GOT3 (cell line): ENCODE measurements at places on chromosomes 11 and 22.

GRCh38 chr22:18091478-18091877, 13.7 kb downstream of the PEX26 start:
- DNase-seq = no peak

GRCh38 chr22:40853961-40854360, 2.5 kb downstream of the ST13 start:
- DNase-seq = no peak

DNA sequence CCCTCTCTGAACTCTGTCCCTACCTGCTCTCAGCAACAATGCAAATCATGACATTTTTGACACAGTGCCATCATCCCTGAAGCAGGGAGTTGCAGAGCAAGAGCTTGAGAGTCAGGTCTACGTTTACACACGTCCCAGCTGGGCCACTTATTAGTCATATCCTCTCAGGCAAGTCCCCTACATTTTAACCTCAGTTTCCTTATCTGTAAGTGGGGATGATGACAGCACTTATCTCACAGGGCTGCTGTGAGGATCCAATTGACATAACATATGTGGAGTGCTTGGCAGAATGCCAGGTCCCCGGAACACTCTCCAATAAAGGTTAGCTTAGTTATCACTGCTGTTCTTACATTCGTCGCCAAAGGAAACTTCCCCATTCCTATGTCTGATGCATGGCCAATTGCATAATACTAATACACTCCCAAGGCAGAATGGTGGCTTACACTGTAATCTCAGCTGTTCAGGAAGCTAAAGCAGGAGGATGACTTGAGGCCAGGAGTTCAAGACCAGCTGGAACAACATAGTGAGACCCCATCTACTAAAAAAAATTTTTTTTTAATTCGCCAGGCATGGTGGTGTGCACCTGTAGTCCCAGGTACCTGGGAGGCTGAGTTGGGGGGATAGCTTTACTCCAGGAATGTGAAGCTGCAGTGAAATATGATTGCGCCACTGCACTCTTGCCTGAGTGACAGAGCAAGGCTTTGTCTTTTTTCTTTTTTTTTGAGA, 16.6 kb downstream of the ASCC2 start:
- no peak for DNase-seq

GRCh38 chr11:30358536-30358935, 35.6 kb downstream of the ARL14EP start:
- no peak for DNase-seq

GRCh38 chr11:125082611-125083311, 19.7 kb downstream of the SLC37A2 start:
- no peak for DNase-seq

DNA sequence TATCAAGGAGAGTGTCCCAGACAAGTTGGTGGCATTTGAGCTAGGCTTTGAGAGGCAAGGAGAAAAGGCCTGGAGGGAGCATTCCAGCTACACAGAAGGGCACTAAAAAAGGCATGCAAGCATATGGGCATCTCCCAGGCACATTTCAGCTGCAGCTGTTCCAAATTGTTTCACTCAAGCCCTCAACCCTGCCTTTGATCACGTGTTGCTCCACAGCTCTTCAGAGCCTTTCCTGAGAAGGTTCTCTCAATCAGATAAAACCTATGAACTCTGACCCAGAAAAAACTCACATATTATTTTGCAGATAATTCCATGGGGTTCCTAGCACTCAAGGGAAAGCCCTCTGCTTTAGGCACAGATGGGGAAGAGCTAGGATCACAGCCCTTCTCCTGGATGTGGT, 24.4 kb upstream of the HSPA8 start:
- DNase-seq = no peak

GRCh38 chr22:32733923-32734514, 67.5 kb upstream of the TIMP3 start:
- no peak for DNase-seq

- no peak for DNase-seq
Observed at GRCh38 chr11:14275076-14275475, 83.9 kb downstream of the RRAS2 start.

DNA sequence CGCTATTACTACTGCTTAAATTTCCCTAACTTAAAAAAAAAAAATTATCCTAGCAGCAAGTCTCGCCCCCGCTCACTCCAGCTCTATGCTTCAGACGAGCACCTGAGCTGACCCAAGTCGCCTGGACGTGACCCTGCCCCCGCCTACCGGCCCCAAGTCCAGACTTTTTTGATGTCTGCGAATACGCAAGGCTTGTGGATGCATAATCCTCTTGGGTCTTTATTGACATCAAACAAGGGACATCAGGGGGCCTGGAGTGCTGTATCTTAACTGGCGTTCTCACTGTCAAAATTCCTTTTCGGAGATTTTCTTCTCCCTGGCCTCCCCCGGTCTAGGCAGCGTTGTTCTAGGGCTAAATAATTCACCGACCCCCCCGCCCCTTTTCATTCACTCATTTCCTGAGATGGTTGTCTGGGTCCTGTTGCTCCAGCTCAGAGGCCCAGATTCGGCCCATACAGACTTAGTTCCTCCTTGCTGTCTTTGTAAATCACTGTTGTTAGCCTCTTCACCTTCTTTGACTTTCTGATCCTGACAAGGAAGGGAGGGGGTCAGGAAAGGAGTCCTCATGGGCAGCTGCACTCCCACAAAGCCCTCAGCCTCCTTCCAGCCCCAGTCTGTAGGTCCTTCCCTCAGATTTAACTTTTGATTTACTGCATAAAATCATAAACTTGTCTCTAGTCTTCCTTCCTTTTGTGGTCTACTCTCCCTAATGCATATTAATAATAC, 601 bp upstream of the LRP4 start:
- no peak for DNase-seq

GRCh38 chr22:44183287-44183588, 2.5 kb downstream of the PARVG start:
- no peak for DNase-seq

DNA sequence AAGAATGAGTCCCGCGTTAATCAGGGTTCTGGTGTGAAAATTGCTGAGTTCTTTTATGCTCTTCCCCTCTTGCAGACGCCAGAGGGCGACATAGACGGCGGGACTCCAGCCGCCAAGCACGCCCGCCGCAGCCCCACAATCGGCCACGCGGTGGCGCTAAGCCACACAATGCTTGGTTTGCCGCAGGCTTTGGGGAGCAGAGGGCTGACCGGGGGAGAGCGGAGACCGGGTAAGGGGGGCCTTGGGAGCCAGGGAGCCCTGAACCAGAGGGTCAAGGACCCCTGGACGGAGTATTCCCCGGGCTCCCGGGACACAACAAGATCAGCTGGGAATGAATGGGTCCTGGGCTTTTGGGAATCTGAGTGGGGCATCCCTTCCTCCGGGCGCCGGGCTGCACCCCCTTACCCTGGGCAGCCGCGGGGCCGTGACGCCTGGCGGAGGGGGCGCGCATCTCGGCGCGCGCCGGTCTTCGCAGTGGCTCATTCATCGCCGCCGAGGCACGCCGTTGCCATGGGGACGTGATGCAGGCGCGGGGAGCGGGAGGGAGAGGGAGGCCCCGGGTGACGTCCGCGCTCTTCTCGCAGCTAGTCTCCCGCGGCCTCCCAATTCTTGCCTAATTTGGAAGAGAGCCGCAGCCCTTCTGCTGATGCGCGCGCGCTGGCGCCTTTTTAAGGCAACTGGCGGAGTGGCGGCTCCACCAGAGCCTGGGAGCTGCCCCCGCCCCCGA, 12.2 kb upstream of the NPAS4 start:
- peak; percentile 58 for DNase-seq

DNA sequence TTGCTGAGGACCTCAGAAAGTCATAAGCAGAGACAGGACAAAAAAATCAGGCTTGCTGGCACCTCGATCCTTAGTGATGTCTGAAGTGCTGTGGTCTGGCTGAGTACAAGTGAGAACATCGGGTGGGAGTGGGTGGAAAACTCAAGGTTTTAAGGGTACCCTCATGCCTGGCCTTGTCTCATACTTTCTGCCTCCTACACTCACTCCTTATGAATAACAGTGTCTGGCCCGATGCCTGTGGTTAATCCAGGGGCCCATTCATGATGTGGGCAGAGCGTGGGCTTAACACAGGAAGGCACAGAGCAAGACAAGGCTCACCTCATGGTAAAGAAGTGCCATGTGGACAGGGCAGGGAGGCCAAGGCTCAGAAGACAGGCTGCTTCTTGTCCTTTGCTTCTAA, 11.0 kb upstream of the UCP3 start:
- no peak for DNase-seq

GRCh38 chr11:109208121-109208520, 213.9 kb upstream of the C11orf87 start:
- no peak for DNase-seq

GRCh38 chr11:92558323-92558722, 333.7 kb downstream of the FAT3 start:
- DNase-seq = no peak

DNA sequence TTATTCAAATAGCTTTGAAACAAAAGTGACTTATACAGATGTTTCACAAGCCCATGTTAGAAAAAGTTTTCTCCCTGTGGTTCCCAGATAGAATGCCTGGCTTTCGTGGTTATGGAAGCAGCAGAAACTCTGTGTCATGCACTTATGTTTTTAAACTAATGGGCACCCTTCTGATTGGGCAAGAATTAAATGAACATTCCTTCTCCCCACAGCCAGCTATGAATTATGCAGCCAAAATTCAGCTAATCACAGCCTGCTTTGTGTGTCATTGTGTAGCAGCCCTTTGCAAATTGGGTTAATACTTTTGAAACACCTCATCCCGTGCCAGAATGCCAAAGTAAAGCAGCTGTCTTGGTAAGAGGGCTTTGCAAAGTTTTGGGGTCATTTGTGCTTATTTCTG, 46.9 kb downstream of the PANX1 start:
- no peak for DNase-seq

- no peak for DNase-seq
Observed at GRCh38 chr11:32105871-32106560, 15.1 kb downstream of the RCN1 start.

DNA sequence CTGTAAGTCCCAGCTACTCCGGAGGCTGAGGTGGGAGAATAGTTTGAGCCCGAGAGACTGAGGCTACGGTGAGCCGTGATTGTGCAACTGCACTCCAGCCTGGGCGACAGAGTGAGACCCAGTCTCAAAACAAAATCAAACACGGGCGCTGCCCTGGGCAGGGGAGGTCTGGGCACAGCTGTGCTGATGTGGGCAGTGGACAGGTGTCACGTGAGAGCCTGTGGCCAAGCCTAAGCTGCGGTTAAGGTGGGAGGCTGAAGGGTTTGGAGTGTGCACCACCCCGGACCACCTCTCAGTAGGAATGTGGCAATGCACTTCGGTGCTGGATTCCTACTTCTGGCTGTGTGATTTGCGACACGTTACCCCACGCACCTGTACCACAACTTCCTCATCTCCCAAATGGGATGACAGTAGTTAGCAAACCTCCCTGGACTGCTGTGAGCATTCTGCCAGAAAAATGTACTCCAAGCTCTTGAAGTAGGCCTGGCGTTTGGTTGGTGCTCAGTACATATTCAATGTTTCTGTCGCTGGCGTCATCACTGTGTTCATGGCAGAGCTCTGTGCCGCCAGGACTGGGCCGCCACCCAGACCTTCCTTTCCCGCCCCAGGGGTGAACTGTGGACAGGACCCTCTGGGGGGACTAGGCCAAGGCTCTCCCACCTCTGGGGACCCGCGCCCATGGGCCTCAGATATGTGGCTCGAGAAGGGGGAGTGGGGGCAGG, 807 bp upstream of the ZNF74 start:
- DNase-seq = no peak

DNA sequence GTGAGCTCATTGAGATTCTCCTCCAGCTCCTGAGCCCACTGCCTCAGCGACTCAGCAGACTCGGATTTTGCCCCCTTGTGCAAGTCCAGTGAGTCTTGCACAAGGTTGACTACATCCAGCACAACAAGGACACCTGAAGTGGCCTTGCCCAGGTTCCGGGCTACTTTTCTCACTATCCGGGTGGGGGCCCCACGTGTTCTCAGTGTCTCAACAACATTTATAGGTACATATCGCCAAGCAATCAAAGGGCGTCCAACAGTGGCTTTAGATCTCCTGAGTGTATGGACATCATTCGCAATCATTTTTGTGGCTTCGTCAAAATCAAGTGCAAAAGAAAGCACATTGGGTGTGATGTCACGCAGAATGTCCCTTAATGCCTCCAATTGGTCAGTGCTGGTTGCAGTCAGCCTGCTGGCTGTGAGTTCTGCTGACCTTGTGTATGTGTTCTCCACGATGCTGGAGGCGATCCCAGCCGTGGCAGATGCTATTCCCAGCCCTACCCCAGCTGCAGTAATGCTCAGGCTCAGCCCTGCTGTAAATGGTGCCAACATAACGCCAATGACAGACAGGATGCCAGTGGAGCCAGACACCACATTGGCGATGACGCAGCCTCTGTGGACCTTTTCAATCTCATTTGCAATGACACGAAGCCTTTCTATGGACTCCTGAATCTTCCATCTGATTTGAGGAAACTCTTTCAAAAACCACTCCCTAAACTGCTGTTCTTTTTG, 10.3 kb downstream of the APOL4 start:
- DNase-seq = no peak

- DNase-seq = no peak
Observed at GRCh38 chr11:44006917-44007361, 40.8 kb upstream of the ACCSL start.

- no peak for DNase-seq
Observed at GRCh38 chr22:44316393-44317122, 3.8 kb upstream of the SHISAL1 start.

GRCh38 chr11:120131941-120132644, 5.8 kb downstream of the TRIM29 start:
- DNase-seq = no peak

GRCh38 chr22:22955866-22956535, 68.4 kb downstream of the IGLL5 start:
- no peak for DNase-seq

DNA sequence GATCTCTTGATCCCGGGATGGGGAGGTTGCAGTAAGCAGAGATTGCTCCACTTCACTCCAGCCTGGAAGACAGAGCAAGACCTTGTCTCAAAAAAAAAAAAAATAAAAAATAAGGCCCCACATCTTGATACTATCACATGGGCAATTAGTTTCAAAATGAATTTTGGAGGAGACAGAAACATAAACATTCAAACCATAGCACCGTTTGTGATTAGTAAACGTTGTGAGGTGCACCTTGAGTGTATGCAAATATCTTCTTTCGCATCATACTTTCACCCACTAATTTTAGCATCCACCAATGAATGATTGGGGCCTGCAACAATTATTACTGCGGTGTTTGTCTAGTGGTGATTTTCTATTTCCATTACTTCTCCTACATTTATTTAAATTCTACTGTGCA, 11.0 kb upstream of the SPDYC start:
- no peak for DNase-seq
